ENCODE measurements at places on chromosomes 2 and 18. TPM values are rescaled to one million over a fixed set of nuclear protein-coding genes. Genes with fewer than 3 reads are reported as not detected.

Gene SPR
- total RNA-seq = 128 TPM

Gene ANO7
- 1.6 TPM for total RNA-seq

Gene HOXD3
- total RNA-seq = 0.11 TPM

Gene POTEJ
- not detected for total RNA-seq

Gene DCDC2C
- 0.15 TPM for total RNA-seq

Gene TBC1D8
- 92.6 TPM for total RNA-seq

Gene SCYGR1
- not detected for total RNA-seq

Gene C1QL2
- 0.31 TPM for total RNA-seq

Gene CD207
- not detected for total RNA-seq

Gene VIT
- total RNA-seq = not detected

Gene PSMA8
- total RNA-seq = not detected

Gene DSEL
- total RNA-seq = 0.41 TPM

Gene FIGN
- total RNA-seq = 2.1 TPM
